Activated T-cell treated with anti-CD3 and anti-CD28 coated beads for 1 hour (primary cell): ENCODE measurements at places on chromosomes 5 and 9.

- DNase-seq, result no peak
These were observed 23.9 kb downstream of the SLC35A4 start for GRCh38 chr5:140588311-140589070.

- no peak for DNase-seq
These were observed 373.6 kb upstream of the ZNF608 start for GRCh38 chr5:125120012-125120411.

- DNase-seq, result no peak
These were observed 482.7 kb upstream of the TLE4 start for GRCh38 chr9:79089054-79089560.

DNA sequence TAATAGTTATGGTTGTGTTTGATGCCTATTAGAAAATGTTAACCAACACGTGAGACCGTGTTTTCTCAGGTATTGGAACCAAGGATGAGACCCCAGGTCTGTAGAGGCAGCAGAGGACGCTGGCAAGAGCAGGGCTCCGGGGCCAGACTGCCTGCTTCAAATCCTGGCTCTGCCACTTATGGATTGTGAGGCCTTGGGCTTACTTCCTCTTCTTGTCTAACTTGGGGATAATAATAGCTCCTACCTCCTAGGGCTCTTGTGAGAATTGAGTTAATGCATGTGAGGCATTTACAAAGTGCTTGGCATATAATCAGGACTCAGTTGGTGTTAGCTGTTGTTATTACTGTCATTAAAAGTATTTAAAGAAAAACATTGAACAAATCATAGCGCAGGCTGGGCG, 85.5 kb upstream of the PITX1 start:
- no peak for DNase-seq

- DNase-seq, result no peak
These were observed 50.9 kb upstream of the SARDH start for GRCh38 chr9:133788819-133789717.

- no peak for DNase-seq
These were observed 13.4 kb upstream of the ZDHHC21 start for GRCh38 chr9:14706530-14707140.

GRCh38 chr9:69223605-69224004, 49.5 kb downstream of the TJP2 start:
- no peak for DNase-seq

DNA sequence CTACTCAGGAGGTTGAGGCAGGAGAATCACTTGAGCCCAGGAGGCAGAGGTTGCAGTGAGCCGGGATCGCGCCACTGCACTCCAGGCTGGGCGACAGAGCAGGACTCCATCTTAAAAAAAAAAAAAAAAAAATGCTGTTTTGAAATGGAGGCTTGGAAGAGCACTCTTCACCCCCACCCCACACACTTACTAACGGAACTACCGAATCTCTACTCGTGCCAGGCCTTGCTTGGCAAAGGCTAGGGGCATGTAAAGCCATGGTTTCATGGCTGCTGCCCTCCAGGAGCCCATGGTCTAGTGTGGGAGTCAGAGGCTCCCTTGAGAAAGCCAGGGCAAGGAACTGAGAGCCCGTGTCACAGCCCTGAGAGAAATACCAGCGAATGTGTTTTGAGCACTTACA, 21.3 kb downstream of the PCDHGC5 start:
- no peak for DNase-seq

DNA sequence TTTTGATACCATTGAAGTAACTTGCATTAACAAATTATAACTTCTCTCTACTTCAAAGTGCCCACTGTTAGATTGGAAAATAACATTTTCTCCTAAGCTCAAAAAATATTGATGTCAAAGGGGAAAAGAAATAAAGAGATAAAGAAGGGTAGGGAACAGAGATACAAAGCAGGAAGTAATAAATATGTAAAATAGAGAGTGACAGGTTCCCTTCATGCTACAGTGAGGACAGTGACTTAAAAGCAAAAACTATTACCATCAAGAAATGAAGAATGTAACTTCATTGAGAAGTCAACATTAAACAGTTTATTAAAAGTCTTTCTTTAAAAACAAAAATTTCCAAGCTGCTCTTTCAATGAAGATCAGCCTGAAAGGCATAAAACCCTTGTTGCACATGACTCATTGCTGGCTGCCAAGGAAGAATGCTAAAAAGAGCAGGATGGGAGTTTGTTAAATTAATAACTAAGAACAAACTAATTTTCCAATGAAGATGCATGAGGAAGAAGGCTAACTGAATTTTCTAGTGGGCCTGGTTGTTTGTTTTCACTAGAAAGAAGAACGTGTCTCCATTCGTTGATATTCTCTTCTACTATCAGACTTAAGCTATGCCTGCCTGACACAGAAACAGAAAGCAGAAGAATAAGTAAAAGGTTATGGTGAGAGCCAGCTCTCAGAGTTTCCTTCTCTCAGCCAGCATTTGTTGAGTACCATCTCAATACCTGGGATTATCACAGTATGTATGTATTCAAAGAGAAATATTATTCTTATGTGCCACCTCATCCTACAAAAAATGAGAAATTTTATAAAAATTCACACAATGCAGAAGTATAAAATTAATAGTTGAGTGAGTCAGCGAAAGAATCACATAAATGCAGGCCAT, 197.8 kb upstream of the NREP start:
- no peak for DNase-seq
